ENCODE measurements at places on chromosomes 6 and 20.

- H3K4me3 ChIP-seq = no peak overlapping the region
- H3K4me1 ChIP-seq = no peaks in the 10 kb centered on the region
- H3K27me3 ChIP-seq = no peaks in the 10 kb centered on the region
- no peaks in the 10 kb centered on the region for H3K36me3 ChIP-seq
Measured at GRCh38 chr6:53199156-53199555, 50.5 kb upstream of the GCM1 start.

DNA sequence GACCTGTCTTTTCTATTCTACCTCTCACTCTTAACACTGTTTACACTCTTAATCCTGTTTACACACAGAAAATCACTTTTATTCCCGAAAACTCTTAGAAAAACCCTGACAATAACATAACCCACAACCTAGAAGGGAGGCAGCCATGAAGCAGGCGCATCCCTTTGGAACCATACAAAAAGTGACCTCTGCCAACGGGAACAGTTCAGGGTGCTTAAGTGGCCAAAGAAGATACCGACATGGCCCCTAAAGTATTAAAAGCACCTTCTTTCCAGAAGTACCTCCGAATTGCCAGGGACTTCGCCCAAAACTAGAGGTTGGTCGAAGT, 490 bp downstream of the MMUT start:
- H3K27me3 ChIP-seq = no peaks in the 10 kb centered on the region
- peak overlapping the region; percentile 98 for H3K4me3 ChIP-seq
- H3K36me3 ChIP-seq = no peaks in the 10 kb centered on the region
- H3K4me1 ChIP-seq = peaks cover 33% of the 10 kb centered on the region
- peak overlapping the region; percentile 99 for H3K27ac ChIP-seq
- DNase-seq = no peak

GRCh38 chr6:39980839-39981580, 46.7 kb upstream of the MOCS1 start:
- H3K36me3 ChIP-seq = no peaks in the 10 kb centered on the region
- no peak overlapping the region for H3K27ac ChIP-seq
- DNase-seq = peak; percentile 25
- H3K27me3 ChIP-seq = peaks cover 5% of the 10 kb centered on the region
- H3K4me3 ChIP-seq = no peak overlapping the region
- H3K4me1 ChIP-seq = peaks cover 3% of the 10 kb centered on the region

DNA sequence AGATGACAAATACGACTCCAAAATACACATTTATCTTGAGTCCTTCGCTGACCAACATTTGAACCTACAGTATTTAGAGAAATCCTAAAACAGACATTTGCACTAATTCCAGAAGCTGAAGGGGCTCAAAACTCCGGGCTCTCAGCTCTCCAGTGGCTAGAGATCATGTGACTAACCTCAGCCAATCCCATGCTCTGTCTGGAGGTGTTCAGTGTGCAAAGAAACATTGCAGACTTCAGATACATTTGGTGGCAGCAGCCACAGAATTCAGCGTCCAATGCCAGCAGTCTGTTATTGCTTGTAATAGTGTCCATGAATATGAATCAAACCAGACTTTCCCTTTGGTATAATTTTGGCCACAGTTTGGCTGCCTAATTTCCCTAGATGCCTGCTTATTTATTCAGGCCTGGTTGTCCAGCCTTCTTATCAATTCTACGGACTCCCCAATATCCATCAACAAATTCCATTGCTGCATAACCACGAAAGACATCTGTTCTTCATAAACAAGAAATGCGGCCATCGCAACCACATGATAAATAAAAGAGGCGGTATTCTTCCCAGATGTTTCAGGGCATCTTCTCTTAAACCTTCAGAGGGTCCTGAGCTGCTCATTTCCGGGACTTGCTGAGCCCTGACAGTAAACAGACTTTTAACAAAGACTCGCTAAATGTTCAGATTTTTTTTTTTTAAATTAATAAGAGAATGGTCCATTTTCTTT, 14.5 kb upstream of the CYP24A1 start:
- no peak overlapping the region for H3K4me3 ChIP-seq
- no peak for DNase-seq
- no peak overlapping the region for H3K27ac ChIP-seq

- H3K4me3 ChIP-seq = no peak overlapping the region
- no peaks in the 10 kb centered on the region for H3K36me3 ChIP-seq
- no peak overlapping the region for H3K27ac ChIP-seq
- peaks cover 48% of the 10 kb centered on the region for H3K27me3 ChIP-seq
- no peaks in the 10 kb centered on the region for H3K4me1 ChIP-seq
Measured at GRCh38 chr20:36384022-36384619, 78.0 kb downstream of the DLGAP4 start.

GRCh38 chr6:1527073-1527457, 82.7 kb upstream of the FOXC1 start:
- H3K36me3 ChIP-seq = no peaks in the 10 kb centered on the region
- peaks cover 24% of the 10 kb centered on the region for H3K4me1 ChIP-seq
- peaks cover 4% of the 10 kb centered on the region for H3K27me3 ChIP-seq

GRCh38 chr20:49452011-49452482, 30.4 kb downstream of the KCNB1 start:
- peaks cover 20% of the 10 kb centered on the region for H3K4me1 ChIP-seq
- no peak overlapping the region for H3K27ac ChIP-seq
- no peak for DNase-seq
- H3K27me3 ChIP-seq = peaks cover 9% of the 10 kb centered on the region
- H3K36me3 ChIP-seq = no peaks in the 10 kb centered on the region
- no peak overlapping the region for H3K4me3 ChIP-seq

DNA sequence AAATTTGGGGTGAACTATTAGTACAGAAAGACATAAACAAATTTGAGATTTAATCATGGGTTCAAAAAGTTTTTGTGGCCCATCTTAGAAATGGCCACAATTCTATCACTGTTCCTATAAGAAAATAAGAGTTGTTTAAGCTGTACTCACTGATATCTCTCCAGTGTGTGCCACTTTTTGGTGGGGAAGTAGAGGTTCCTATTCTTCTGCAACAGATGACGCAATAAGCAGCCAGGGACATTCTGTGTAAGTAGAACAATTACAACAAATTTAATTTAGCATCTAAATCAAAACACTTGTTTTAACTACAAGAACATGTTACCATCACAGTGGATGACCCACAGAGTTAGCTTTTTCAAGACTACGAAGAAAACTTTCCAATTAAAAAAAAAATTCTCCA, 9.9 kb downstream of the SERAC1 start:
- peaks cover 4% of the 10 kb centered on the region for H3K36me3 ChIP-seq
- H3K27me3 ChIP-seq = no peaks in the 10 kb centered on the region
- H3K4me3 ChIP-seq = no peak overlapping the region
- H3K4me1 ChIP-seq = peaks cover 4% of the 10 kb centered on the region
- no peak overlapping the region for H3K27ac ChIP-seq

- H3K4me3 ChIP-seq = no peak overlapping the region
- no peak overlapping the region for H3K27ac ChIP-seq
- peaks cover 77% of the 10 kb centered on the region for H3K27me3 ChIP-seq
- no peaks in the 10 kb centered on the region for H3K36me3 ChIP-seq
- peaks cover 13% of the 10 kb centered on the region for H3K4me1 ChIP-seq
Measured at GRCh38 chr20:54178256-54178655, 4.5 kb upstream of the CYP24A1 start.

DNA sequence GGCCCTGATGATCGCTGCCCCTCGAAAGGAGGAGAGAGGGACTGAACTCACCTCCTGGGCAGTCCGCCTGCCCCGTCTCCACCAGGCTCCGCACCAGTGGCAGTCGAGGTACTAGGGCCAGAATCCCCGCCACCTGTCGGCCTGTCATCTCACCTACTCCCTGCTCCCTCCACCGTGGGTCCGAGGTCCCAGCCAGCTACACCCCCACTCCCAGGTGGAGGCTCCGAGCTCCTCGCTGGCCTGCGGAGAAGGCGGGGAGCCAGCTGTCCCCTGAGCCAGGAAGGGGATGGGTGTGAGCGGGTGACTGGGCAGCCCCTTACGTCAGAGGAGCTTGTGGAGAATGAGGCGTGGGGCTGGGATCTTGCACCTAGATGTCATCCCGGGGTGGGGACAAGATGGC, 1066.5 kb upstream of the MANEA start:
- H3K4me1 ChIP-seq = no peaks in the 10 kb centered on the region
- no peak for DNase-seq
- no peak overlapping the region for H3K27ac ChIP-seq
- no peak overlapping the region for H3K4me3 ChIP-seq

DNA sequence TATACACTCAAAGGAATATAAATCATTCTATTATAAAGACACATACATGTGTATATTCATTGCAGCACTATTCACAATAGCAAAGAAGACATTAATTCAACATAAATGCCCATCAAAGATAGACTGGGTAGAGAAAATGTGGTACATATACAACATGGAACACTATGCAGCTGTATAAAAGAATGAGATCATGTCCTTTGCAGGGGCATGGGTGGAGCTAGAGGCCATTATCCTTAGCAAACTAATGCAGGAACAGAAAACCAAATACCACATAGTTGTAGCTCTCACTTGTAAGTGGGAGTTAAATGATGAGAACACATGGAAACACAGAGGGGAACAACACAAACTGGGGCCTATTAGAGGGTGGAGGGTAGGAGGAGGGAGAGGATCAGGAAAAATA, 121.0 kb upstream of the LOC128125822 start:
- no peaks in the 10 kb centered on the region for H3K36me3 ChIP-seq
- H3K4me1 ChIP-seq = no peaks in the 10 kb centered on the region
- no peak for DNase-seq
- H3K27ac ChIP-seq = no peak overlapping the region

- no peak for DNase-seq
- peaks cover 9% of the 10 kb centered on the region for H3K4me1 ChIP-seq
- H3K27ac ChIP-seq = no peak overlapping the region
- H3K4me3 ChIP-seq = no peak overlapping the region
Measured at GRCh38 chr20:49349694-49350252, 71.9 kb upstream of the ZNFX1 start.
